CD4-positive, alpha-beta T cell treated with Interleukin-15 for 1 hour (primary cell): ENCODE measurements at places on chromosomes 5 and 9.

DNA sequence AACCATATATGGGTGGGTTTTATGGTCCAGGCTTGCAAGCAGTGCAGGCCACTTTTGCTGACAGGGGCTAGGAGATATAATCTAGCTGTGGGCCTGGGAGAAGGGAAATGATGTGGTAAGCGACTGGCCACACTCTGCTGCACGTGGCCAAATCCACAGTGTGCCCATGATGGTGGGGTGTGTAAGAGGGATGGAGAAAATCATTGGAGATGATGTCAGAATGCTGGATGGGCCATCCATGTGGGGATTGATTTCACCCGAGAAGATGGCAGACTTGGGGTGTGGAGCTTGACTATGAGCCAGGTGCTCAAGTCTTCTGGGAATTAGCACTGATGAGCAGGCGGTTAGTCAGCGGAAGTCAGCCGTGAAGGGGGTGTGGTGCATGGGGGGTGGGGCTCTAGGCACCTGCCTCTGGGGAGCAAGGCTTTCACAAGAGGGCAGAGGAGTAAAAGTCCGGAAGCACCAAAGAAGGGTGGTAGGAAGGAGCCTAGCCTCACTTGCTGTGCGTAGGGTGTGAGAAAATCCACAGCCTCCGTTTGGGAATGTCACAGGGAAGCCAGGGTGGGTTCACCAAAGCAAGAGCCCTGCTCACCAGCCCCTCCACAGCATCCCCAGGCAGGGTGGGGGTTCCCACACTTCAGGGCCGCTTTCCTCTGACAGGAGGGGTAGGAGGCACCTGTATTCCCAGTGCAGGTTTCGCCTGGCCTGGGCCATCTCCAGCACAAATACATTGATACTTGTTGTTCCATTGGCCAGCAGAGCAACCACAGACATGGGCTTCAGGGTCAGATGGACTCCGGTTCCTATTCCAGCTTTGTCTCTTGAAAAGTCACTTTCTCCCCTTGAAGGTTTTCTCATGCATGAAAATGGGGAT lies 44.5 kb upstream of the ANGPTL2 start:
- DNase-seq, result peak; percentile 77

GRCh38 chr9:105681313-105681712 lies 13.0 kb upstream of the TMEM38B start:
- DNase-seq, result no peak

GRCh38 chr9:122031776-122032175 lies 61.3 kb downstream of the TTLL11 start:
- no peak for DNase-seq

DNA sequence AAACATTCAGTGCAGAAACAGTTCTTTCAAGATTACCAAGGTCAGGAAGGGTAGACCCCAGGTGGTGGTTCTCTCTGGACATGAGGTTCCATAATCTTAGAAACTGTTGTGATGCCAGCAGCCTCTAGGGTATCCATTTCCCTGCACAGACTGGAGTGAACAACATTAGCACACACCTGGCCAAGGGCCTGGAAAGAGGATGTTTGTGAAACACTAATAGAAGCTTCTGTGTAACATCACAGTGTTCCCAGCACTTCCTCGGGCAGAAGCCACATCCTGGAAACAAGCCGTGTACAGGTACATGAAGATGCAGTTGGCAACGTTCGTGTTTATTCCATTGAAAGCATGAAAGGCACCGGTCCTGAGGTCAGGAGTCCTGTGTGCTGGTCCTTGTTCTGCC lies 598.2 kb upstream of the KLF4 start:
- DNase-seq, result no peak

GRCh38 chr9:81417941-81418340 lies 271.4 kb downstream of the TLE1 start:
- DNase-seq, result no peak
